Cerebellar cortex (tissue), 1 donor: ENCODE measurements at places on chromosomes 1 and 21.

- no peak for DNase-seq
These were observed 68.9 kb downstream of the LRIG2 start for GRCh38 chr1:113141650-113142473.

- no peak for DNase-seq
These were observed 382.1 kb downstream of the PTPRC start for GRCh38 chr1:199020904-199021303.

DNA sequence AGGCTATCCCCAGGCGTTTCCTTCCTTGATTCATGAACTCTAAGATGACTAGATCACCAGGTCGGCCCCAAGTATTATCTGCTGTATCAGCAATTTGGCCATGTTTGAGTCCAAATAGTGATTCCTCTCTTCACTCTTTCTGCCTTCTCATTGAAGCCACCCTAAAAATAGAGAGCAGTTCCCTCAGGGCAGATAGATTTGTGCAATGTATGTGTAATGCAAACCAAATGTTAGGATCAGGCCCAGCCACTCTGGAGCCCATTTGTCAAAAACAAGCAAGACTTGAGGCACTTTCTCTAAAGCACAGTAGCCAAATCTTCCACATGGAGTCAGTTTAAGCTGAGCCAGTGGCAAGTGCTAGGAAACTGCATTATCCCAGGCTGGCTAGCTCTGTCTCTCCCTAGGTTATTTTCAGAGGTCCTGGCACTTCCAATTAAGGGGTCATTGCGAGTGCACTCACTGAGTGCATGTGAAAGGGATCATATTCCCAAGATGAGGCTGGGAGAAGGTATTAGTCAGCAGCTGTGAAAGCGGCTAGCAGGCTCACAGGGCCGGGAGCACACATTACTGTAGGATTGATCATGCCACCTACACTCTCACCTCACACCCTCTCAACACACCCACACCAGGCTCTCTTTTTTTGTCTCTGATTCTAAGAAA, 97.9 kb upstream of the RAB3GAP2 start:
- DNase-seq, result no peak

DNA sequence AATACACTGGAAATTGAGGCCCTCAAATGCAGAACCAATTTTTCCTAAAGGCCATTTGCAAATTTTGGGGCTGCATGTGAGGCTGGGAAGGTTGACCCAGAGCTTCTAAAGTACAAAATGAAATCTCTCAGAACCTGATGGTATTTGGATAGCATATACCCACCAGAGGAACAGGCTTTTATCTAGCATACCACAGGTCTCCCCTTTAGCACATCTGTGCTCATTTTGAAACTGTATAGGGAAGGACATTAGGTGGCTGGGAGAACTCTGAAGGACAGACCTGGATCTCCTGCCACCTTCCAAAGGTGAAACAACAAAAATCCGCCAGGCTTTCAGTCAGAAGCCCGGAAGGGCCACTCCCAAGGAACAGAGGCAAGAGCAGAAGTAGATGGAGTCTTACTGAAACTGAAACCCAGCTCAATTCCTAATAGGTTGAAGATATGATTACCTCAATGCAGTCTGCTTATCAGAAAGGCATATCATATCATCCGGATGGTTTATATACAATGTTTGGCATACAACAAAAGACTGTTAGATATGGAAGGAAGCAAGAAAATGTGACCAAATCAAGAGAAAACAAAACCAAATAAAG, 11.6 kb downstream of the CD55 start:
- no peak for DNase-seq

DNA sequence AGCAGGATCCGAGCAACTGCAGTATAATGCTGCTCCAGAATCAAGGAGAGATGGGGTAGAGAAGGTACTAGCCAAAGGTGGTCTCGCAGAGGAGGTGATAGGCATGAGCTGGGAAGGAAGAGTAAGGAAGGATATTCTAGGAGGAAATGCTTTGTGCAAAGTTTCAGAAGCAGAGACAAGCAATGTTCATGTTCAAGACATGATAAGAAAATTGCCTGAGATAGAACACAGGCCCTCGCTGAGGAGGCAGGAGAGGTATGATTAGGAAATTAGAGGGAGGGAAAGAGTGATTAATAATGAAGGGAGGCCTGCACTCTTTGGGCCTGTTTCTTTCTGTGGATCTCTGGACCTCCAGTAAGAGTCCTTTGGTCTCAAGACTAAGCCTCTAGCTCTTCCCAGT, 12.9 kb upstream of the ETV3 start:
- no peak for DNase-seq

GRCh38 chr1:33366762-33367484, 46.0 kb upstream of the A3GALT2 start:
- DNase-seq, result peak; percentile 31

DNA sequence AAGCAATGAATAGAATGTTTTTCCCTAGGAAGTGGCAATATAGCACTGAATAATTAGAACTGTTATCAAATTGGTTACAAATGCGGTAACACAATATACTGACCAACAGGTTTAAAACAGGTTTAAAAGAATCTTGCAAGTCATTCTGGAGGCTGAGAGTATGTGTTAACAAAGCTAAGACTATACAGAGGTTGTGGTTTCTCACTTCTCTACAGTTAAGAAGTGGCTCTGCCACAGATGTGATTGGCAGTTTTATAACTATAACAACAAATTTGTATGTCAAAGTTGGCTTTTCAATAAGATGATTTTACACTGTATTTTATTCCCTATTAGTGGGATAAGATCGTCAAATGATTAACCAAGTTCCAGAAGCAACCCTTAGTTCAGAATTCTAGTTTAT, 7.1 kb downstream of the ANGEL2 start:
- DNase-seq, result no peak

DNA sequence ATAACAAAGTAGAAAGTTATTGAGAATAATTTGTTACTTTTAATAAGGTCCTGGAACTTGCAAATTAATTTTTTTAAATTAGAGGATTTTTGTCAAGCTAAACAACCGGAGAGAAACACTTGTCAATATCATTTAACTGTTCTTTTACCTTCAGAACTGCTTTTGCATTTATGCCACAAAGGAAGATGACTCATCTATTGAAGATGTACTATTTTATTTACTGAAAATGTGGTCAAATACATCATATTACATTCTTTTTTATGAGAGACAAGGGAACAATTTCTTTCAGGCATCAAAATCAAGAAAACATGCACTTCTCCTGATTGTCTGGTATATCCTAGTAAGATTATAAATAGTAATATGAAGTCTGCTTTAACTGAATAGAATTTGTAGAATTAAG, 558.2 kb upstream of the PRMT6 start:
- no peak for DNase-seq

- DNase-seq, result no peak
These were observed 2.7 kb upstream of the ACTRT2 start for GRCh38 chr1:3018576-3018975.

GRCh38 chr1:84693785-84694184, 3.5 kb upstream of the SSX2IP start:
- DNase-seq, result no peak

- DNase-seq, result no peak
These were observed 402.5 kb downstream of the PTPRC start for GRCh38 chr1:199041173-199041914.

DNA sequence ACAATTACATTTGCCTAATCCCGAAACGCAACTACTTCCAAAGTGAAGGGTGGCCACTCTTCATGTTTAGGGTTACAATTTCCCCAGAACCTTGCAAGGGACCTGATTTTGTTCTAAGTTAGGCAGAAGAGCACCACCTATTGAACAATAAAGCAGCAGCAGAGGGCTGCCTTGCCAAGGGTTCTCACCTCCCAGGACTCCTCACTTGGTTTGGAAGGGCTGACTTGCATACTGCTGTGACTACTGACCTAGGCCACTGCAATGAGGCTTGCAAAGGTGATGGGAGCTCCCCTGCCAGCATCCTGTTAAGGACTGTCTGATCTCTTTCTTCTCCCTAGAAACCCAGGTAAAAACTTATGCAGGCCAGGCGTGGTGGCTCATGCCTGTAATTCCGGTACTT, 14.2 kb downstream of the MTOR start:
- DNase-seq, result peak; percentile 46

- no peak for DNase-seq
These were observed 209.9 kb downstream of the SDCCAG8 start for GRCh38 chr1:243465738-243466137.

- DNase-seq, result no peak
These were observed 37.6 kb downstream of the B3GALT5 start for GRCh38 chr21:39650306-39650705.

DNA sequence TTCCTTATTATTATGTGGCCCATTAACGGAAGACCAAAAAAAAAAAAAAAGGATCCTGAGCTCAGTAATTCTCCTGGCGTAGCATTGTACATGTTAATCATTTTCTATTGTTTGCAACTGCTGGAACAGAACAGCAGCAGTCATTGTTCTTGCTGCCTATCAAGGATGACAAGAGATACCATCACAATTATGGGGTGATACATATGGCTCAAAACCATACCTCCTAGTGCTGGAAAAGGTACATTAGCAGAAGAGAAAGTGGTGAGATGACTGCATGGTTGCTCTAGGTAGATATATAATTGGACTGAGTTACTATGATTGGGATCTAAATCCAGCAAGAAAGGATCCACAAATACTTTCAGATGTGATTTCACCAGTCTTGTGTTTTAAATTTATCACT, 13.3 kb upstream of the TLR5 start:
- DNase-seq, result no peak

DNA sequence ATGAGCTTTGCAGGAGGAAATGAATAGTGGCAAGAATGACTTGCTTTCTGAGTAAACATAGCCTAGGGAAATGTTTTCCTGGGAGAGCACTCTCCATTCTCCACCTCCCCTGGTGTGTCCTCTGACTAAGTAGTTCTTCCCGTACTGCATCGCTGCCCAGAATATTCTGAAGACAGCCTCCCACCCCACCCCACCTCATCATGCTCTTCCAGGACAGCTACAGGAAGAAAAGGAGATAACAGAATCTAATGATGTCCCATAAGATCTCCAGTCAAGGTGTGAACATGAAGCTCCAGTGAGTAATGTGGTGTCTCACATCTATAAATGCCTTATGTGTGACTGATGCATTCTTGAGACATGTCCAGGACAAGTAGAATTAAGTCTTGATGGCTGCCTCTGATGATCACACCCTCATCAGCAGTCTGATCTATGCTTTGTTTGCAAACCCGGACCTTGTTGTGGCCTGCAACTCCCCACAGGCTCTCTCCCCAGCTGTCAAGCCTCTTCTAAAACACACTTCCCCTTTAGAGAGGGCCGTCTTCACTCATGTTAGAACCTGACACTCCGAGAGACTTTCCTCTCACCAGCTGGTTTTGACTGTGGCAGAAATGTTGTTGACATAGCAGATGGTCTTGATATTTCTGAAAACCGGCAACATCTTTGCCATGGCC, 183.0 kb downstream of the CYYR1 start:
- DNase-seq, result peak; percentile 59

DNA sequence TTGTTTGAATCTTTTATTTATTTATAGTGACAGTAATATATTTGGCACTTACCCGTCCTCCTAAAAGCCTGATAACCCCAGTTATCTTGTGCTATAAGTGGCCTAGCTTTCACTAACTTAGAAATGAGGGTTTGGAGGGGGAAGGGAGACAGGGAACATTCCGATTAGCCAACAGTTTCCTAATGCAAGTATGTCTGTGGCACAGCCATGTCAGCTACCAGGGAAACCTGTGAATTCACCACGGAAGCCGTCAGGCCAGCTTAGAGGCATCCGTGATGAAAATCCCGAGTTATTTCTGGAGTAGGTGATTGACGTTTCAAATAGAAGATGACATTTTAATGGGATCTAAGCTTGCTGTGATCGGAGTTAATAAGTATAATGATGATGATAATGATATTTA, 39.4 kb upstream of the BCL10 start:
- no peak for DNase-seq

- DNase-seq, result peak; percentile 16
These were observed 10.7 kb downstream of the PIGR start for GRCh38 chr1:206935491-206936067.

DNA sequence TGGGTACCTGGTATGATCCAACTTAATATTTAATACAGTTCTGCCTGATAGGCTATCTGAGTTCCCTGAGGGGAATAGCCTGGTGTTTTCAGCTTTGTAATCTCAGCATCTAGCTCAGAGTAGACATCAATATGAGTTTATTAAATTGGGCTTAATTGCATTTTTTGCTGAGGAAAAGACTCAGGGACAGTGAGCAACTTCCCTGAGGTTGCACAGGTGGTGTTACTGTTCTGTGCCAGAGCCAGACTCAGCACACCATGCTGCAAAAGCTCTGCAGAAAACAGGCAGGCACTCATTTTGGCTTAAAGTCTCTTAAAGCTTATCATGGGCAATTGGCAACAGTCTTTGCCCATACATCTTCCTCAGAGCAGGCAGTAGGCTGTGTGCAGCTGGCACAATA, 90.5 kb upstream of the JUN start:
- DNase-seq, result no peak

DNA sequence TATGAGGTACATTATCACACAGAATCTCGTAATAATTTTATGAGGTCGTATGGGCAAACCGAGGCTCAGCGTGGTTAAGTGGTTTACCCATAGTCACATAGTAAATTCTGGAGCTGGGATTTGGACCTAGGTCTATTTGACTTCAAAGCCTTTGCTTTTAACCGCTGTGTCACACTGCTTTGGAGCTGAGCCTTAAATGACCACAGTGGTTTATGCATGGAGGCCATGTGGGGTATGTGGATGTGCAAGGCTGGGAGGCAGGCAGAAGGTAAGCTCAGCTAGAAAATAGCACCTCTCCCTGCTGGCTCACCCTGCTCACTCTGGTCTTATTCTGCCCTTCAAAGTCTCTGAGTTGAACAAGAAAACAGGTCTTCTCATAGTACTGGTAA, 269.5 kb downstream of the TRABD2B start:
- DNase-seq, result no peak

DNA sequence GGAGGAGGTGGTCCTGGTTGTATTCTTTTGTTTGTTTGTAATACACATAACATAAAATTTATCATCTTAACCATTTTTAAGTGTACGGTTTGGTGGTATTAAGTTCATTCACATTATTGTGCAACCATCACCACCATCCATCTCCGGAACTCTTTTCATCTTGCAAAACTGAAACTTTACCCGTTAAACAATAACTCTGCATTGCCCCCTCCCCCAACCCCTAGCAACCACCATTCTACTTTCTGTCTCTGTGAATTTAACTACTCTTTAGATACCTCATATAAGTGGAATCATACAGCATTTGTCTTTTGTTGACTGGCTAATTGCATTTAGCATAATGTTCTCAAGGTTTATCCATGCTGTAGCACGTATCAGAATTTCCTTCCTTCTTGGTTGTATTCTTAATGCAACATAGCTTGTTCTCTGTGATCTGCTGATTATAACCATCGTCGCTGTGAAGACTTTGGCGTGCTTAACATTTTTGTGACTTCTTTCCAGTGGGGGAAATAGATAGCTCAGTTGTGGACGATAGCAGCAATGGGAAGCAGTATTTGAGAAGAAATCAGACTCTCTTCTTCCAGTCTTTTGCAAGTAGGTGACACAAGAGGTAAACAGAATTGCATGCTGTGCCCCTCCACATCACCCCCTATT, 117.5 kb upstream of the HOOK1 start:
- DNase-seq, result no peak

DNA sequence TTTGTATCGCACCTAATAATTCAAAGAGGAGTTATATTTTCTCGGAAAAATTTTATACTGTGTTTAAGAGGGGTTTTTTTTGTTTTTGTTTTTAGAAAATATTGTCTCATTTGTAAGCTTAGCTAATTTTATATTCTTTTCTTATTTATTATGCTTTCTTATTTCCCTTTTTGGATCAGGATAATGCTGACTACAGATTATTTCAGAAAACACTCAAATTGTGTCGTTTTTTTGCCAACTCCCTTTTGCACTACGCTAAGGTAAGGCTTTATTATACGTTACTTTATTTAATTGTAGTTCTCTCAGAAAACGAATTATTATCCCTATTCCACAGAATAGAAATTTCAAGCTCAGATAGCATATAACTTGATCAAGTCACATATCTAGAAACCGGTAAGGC, 26.8 kb upstream of the METTL18 start:
- DNase-seq, result no peak
